ENCODE measurements at places on chromosomes 7 and 10.

- DNase-seq = no peak
These were observed 37.3 kb downstream of the BMPR1A start for GRCh38 chr10:86793696-86794095.

- no peak for DNase-seq
These were observed 56.1 kb upstream of the GRB10 start for GRCh38 chr7:50838675-50839377.

DNA sequence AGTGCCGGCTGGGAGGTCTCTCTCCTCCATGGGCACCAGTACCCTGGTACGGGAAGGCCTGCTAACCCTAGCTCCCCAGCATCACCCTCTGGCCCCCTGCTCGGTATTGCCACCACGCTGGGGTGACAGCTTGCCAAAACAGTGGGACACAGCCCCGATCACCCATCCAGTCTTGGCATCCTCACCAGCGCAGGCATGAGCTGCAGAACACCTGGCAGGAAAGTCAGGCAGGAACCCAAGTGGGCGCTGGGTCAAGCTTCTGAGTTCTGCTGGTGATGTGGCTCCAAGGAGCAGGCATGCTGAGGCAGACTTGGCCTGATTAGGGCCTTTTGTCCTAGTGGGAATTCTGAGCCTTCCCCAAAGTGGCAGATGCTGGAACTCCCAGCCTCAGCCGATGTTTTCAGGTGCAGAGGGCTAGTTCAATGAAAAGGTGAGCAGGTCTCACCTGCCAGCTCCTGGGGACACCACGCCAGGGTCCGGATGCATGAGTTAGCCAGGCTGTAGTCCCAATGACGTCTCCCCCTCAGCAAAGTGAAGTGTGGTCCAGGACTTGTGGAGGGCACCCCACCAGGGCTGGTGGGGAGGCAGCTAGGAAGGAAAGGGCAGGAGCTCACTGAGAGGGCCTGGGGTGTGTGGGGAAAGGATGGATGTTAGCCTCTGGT, 8.5 kb upstream of the ZNF22 start:
- DNase-seq = no peak

GRCh38 chr10:26336979-26337378, 101.2 kb upstream of the APBB1IP start:
- DNase-seq = peak; percentile 73

- no peak for DNase-seq
These were observed 45.1 kb downstream of the ST8SIA6 start for GRCh38 chr10:17409170-17409733.

DNA sequence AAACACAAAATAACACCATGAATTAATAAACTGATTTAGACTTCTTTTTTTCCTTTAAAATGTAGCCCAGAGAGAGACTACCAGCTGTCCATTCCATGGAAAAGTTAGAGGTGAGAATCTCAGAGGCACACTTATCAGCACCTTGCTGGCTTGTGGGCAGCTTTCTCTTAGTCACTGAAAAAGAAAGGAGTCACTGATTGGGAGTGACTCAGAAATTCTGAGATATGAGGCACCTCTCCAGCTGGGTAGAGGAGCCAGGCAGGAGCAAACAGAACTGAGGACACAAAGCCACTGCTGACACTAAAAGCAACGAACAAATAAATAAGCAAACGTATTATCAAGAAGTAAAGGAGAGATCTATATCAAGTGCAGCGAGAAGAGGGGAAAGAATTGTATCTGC, 310.6 kb downstream of the PARD3 start:
- DNase-seq = no peak

- peak; percentile 78 for DNase-seq
These were observed 52.5 kb downstream of the PRF1 start for GRCh38 chr10:70549962-70550458.

- no peak for DNase-seq
These were observed 162.6 kb upstream of the NAMPT start for GRCh38 chr7:106447318-106447847.

DNA sequence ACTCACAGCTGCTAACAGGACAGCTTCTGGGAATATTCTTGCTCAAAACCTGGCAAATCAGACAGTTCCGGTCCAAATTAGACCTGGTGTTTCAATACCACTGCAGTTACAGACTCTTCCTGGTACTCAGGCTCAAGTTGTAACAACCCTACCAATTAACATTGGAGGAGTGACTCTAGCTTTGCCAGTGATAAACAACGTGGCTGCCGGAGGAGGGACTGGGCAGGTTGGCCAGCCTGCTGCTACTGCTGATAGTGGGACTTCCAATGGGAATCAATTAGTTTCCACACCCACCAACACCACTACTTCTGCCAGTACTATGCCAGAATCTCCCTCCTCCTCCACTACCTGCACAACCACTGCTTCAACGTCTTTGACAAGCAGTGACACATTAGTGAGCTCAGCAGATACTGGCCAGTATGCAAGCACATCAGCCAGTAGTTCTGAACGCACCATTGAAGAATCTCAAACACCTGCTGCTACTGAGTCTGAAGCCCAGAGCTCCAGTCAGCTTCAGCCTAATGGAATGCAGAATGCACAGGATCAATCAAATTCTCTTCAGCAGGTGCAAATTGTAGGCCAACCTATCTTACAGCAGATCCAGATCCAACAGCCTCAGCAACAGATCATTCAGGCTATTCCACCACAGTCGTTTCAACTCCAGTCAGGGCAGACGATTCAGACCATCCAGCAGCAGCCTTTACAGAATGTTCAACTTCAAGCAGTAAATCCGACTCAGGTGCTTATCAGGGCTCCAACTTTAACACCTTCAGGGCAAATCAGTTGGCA, 2.1 kb downstream of the SP4 start:
- no peak for DNase-seq

Data from inflammatory macrophage (primary cell).